ENCODE measurements at places on chromosomes 3 and 15.

DNA sequence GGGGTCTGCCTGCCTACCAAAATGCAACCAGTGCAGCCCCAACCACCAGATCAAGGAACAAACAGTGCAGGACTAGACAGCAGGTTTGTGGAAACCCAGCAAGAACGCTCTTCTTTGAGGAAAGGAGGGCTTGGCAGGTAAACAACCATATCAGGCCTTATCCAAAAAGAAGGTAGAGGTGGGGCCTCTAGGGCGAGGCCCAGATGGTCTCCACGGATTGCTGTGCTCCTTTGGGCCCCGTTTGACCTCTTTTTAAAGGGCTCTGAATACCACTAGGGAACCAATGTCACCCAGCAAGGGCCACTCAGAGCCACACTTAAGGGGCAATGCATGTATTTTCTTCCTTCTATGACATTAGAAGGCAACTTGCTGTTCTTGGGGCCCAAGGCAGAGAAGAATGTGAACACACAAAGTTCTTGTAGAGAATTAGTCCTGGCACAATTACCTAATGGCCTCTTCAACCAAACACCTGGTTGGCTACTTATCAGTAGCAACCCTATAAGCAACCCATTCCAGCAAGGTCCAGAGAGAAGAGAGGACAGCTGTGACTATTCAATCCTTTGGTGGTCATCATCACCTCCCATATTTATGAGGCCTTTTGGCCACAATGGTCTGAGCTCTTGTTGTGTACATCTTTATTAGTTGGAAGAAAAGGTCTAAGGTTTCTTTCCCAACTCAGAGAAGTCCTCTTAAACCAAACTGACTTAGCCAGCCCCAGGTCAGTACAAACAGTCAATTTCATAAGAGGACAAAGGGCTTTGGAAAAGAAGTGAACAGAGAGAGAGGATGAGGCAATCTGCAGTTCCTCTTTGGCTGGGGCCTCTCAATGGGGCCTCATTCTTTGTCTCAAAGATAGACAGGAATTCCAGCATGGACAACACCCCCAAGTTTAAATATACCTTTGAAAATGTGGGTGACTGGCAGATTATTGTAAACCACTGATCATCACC is 36.0 kb downstream of the FOXP1 start:
- DNase-seq, result no peak

- no peak for DNase-seq
Observed at GRCh38 chr3:65617787-65618186, 420.9 kb downstream of the MAGI1 start.

DNA sequence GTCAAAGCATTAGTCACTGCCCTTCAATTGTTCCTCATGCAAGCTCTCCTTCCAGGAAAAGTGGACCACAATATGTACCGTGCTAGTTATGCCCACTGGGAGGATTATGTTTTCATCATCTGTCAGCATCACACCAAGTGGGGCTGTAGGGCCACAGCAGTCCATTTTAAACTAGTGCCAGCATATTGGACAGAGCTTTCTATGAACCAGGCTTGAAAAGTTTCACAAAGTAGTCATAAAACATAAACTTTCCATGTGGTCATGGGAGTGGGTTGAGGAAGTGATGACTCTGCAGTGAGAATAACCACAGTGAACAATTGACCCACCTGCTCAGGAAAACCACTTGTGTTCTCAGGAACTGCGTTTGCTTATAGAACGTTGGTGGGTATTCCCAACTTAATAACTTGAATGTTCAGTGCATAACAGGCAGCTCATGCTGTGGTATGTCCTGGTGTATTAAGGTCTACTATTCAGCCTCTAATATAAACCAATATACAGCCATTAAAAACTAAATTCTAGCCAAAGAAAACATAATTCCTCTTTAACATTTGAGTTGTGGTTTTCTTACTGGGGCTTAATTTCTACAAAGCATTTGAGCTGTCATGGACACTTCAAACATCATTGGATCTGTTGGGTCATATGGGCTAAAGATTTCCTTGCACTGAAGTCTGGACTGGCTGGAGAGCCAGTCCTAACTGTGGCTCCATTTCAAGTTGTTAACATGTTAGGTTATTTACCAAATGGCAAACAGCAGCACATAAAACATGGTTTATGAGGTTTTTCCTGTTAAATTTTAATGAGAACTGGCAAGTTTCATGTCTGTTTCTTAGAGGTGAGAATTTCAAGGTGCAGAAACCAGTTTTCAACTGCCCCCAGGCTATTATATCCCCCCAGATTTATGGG is 274.1 kb downstream of the OTOL1 start:
- DNase-seq, result peak; percentile 56

- DNase-seq, result no peak
Observed at GRCh38 chr3:172546105-172546504, 22.9 kb upstream of the TNFSF10 start.

- DNase-seq, result no peak
Observed at GRCh38 chr3:149541091-149541491, 66.6 kb downstream of the TM4SF4 start.

All from DND-41 (cell line).